Bronchial epithelial cell (primary cell): ENCODE measurements at places on chromosomes 3 and 15. TPM values are rescaled to one million over a fixed set of nuclear protein-coding genes. Genes with fewer than 3 reads are reported as not detected.

Gene ILDR1
- 1.6 and 6.0 TPM in 2 replicates for total RNA-seq

Gene MAP6D1
- 0.79 and 0.90 TPM in 2 replicates for total RNA-seq

Gene RARB
- 0.13 and 0.26 TPM in 2 replicates for total RNA-seq

Gene BRPF1
- total RNA-seq = 14.0 and 14.7 TPM in 2 replicates

Gene NUP210
- total RNA-seq = under 0.01 TPM in 1 of 2 replicates, not detected in the other

Gene SYNPR
- not detected in 2 replicates for total RNA-seq

Gene ONECUT1
- total RNA-seq = not detected in 2 replicates

Gene PROS1
- total RNA-seq = 4.2 and 6.0 TPM in 2 replicates

Gene HTD2
- total RNA-seq = 7.6 and 10.3 TPM in 2 replicates

Gene IMPG2
- total RNA-seq = under 0.01 and 0.13 TPM in 2 replicates
